ENCODE measurements at places on chromosomes 16 and 17. TPM values are rescaled to one million over a fixed set of nuclear protein-coding genes. Genes with fewer than 3 reads are reported as not detected.

DNA sequence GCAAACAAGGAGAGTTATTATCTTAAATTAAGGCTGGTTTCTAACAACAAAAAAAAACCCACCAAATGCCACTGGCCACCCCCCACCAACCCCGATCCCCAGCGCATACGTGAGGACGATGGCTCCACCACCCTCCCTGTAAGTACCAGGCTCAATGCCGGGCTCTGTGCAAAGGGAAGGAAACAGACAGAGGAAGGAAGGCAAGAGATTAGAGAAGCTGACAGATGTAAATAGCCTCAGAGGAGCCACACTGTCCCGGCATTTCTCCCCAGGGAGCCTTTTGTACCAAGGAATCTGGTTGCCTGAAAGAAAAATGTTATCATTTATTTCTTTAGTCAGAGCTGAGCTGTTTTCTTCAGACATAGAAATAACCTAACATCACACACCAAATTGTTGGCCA is 13.1 kb downstream of the SOST start:
- H3K36me3 ChIP-seq = no peaks in the 10 kb centered on the region
- H3K4me3 ChIP-seq = no peak overlapping the region
- no peak for DNase-seq
- peaks cover 8% of the 10 kb centered on the region for H3K4me1 ChIP-seq
- H3K27me3 ChIP-seq = peaks cover 44% of the 10 kb centered on the region

DNA sequence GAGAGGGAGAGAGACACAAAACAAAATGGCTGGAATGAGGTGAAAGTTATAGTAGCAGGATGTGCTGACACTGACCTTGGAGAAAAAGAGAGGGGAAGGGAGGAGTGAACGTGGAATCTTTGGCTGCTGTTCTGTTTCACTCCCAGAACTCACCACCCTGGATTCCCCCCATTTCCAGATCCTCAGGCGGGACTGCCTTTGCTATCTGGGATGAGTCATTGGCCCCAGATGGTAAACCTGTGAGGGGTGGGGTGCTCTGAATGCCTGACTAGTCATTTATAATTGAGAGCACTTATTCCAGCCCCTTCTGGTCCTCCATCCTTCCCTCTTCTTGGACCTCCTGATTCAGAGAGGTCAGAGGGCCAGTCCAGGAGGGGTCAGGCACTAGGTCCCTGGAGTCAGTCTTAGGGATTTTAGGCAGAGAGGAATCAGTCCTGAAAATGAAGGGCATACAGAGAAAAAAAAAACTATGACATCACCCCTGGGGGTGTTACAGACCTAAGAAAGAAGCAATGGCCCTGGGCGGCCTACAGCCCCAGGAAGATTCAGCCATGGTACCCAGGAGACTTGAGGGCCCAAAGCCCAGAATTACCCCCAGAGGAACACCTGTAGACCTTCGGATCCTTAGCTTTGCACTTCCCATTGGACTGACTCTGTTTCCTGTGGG is 2.2 kb upstream of the ZG16 start:
- peaks cover 15% of the 10 kb centered on the region for H3K27me3 ChIP-seq
- no peak overlapping the region for H3K4me3 ChIP-seq
- peaks cover 4% of the 10 kb centered on the region for H3K4me1 ChIP-seq
- no peaks in the 10 kb centered on the region for H3K36me3 ChIP-seq
- no peak for DNase-seq

GRCh38 chr16:8920645-8921346 is 38.6 kb downstream of the LITAFD start:
- H3K27ac ChIP-seq = no peak overlapping the region
- peaks cover 62% of the 10 kb centered on the region for H3K4me1 ChIP-seq
- peaks cover 82% of the 10 kb centered on the region for H3K36me3 ChIP-seq
- no peaks in the 10 kb centered on the region for H3K27me3 ChIP-seq
- DNase-seq = no peak

DNA sequence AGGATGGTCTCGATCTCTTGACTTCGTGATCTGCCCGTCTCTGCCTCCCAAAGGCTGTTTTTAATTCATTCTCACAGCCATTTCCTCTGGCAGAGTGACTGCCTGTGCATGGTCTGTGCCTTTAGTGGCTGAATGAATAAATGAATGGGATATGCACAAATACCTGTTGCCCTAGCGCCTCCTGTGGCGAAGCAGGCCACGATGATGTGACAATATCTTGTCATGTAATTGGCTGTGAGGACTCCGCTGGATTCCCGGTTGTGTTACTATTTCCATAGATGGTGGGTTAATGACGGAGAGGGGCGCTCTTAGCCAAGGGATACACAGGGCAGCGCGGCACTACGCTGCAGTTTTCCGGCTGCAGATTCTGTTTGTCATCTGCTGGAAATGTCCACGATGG is 26.8 kb upstream of the ENDOV start:
- no peak for DNase-seq
- no peaks in the 10 kb centered on the region for H3K27me3 ChIP-seq

GRCh38 chr16:62652441-62653120 is 616.3 kb upstream of the CDH8 start:
- DNase-seq = no peak
- no peaks in the 10 kb centered on the region for H3K4me1 ChIP-seq
- no peaks in the 10 kb centered on the region for H3K36me3 ChIP-seq
- H3K4me3 ChIP-seq = no peak overlapping the region
- H3K27ac ChIP-seq = no peak overlapping the region

EPOP gene
- total RNA-seq = 11.4 TPM

All from activated CD8-positive, alpha-beta T cell treated with anti-CD3 and anti-CD28 coated beads, Interleukin-2, amount 10 ng/mL, durations not matched to agents 7 days and 5 days (primary cell).